ENCODE measurements at places on chromosomes 11 and 22.

DNA sequence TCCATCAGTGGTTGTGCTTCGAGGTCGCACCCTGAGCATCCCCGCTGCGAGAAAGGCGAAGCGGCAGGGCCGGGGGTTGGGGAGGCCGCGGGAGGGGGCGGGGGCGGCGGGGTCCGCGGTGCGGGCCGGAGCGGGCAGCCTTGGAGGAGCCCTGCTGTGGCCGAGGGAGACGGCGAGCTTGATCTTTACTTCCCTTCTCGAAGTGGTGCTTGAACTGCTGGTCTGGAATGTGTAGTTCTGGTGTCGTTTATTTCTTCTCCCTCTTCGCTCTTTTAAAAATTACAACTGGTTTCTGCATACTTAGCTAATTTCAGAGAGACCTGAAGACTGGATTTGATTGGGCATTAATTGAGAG, 1.1 kb downstream of the APLP2 start:
- DNase-seq = peak; percentile 39

- peak; percentile 63 for DNase-seq
These were observed 57.9 kb downstream of the TRIM29 start for GRCh38 chr11:120079750-120080610.

DNA sequence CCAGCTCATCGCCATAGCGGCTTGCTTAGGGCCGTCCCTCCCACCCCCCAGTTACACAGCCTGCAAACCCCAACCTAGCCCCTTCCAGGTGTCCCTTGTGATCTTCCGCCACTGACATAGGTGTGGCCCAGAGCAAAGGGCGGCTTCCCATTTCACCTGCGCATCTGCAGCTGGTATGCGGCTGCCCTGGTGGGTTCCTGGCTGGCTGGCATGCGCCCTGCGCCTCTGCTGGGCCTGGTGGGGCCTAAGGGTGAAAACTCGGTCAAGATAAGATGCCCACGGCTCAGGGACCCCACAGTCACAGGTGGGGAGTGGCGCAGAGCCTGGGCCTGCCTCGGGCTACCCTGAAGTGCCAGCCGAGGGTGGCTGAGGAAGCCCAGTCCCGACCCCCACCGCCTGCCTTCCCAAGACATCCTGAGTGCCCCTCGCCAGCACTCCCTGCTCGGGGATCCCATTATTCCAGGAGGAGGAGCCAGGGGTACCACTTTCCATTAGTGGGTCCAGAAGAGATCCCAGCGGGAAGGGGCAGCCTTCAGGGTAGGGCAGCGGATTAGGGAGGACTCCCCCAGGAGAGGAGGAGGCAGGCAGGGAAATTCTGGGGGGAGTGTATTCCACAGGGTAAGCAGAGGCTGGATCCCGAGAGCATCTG, 36.9 kb upstream of the KCNQ1OT1 start:
- no peak for DNase-seq

GRCh38 chr11:1486054-1486825, at the start of gene MOB2:
MOB2 (minus strand) TSS chr11:1486779; CDS start chr11:1486556, 223 bp downstream.
- DNase-seq = no peak

DNA sequence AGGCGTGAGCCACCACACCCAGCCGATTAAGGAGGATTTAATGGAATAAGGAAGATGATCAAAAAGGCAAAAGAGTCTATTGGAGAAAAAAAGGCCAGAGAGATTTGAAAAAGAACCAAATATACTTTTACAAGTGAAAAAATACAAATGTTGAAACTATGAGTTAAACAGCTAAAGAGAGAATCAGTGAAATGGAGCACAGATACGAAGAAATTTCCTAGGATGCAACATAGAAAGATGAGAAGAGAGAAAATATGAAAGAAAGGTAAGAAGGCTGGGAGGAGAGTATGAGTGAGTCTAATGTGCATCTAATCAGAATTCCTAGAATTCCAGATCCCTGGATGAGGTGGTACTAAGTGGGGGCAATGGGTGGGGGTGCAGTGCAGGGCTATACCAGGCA, 19.4 kb upstream of the CELSR1 start:
- DNase-seq = no peak

DNA sequence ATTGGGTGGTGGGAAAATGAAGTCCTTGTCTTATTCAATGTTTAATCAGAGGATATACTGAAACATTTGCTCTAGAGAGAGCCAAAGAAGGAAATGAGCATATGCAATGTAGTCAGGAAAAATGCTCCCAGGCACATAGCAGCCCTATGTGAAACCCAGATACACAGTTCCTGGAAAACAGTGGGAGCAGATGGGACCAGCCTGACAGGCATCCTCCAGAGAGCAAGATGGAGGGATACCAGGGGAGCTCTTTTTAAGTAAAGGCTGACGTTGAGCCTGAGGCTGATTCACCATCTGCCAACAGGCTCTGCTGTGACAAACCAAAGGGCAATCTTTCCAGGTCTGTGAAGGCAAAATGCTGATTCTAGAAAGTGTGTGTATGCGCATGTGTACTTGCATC, 559.4 kb upstream of the KIRREL3 start:
- DNase-seq = no peak

DNA sequence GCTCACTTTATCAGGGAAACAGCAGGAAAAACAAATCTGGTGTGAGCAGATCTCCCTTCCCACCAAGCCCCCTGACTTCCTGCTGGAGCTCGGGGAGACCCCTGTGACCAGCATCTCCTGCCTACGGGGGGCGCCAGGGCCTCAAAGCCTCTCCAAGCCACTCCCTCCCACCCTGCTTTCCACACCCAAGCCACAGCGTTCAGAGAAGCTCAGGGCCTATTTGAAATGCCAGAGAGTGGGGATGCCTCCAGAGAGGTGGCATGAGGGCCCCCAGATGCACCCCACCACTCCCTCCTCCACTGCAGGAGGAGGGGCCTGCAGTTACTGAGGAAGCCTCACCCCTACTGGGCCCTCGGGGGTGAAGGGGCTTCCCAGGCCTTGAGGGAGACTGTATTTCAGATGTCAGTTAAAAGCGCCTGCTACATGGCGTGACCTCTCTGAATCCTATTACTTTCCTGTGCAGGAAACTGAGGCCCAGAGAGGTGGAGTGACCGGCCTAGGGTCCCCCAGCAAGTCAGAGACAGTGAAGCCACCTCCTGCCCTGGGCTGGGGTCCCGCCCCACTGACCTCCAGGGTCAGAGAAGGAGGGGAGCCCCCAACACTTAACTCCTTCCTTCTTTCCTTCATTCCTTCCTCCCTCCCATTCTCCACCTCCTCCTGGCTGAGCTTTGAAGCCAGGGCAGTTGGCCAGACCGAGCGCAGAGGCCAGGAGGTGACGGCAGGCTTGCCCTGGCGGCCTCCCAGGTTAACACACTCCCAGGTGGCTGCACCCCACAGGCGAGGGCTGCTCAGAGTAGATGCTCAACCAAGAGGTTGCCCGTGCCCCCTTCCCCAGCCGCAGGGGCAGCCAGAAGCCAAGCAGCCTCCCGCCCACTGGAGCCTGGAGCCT, 6.0 kb upstream of the CDKN1C start:
- no peak for DNase-seq

DNA sequence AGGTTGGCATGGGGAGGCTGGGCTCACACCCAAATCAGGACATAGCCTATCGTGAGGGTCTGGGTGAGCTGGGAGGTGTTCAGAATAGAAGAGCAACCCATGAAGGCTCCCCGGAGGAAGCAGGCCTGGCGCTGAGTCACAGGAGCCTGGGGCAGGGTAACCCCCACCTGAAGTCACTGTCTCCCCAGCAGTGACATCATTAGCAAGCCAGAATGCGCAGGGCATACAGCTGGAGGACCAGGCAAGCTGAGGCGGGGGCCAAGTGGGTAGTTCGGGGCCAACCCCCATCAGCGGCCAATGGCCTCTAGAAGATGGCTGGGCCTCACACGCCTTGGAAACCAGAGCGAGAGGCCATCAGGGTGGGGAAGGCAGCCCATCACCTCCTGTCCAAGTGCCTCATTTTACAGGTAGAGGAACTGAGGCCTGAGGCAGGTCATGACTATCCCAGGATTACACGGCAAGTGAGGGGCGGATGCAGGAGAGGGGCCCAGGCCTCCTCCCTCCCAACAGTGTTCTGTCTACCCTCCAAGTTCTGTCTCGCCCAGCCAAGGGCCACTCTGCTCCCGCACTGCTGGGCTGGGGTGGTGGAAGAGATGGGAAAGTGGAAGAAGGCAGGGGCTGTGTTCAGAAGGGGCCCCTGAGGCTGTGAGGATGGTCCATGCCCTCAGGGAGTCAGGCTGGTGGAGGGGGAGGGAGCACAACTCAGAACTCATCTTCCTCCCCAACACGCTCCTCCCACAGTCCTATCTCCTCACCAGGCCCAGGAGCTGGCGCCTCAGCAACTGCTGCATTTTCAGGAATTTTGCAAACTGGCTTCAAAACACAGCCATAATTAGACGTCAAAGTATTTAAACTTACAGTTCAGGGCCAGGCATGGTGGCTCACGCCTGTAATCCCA, 24.6 kb downstream of the RPL3 start:
- DNase-seq = no peak

DNA sequence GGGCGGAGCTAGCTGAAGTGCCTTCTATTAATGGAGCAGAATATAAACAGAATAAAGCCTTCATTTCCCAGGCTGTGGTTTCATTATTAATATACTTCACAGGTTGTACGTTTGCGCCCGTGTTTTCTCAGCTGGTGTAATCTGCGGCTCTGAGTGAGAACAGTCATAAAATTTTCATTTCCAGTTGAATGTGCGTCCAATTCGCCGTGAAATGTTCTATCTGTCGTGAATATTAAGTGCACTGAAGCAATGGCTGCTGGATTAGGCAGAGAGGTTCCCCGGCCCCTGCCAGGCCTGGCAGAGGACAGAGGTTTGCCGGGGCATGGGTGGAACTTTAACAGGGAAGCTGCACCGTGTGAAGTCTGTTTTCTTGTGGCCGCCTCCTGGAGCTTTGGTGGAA, 874.4 kb downstream of the NTM start:
- DNase-seq = no peak

- no peak for DNase-seq
These were observed 9.9 kb downstream of the GTF2H1 start for GRCh38 chr11:18332302-18332701.

DNA sequence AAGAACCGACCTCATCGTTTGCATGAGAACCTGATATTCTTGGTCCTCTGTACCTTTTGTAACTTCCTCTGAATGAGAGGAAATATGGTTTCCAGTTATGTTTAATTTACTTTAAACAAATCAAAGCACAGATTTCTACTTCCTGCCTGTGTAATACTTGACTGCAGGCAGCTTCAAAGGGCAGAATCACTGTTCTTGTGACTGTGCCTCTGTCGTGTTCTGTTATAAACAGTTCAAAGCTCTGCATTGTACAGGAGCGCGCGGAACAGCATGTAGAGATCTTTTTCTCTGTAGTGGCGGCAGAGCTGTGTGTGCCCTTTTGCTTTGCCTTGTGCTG, 73.2 kb upstream of the CLDN5 start:
- DNase-seq = no peak

DNA sequence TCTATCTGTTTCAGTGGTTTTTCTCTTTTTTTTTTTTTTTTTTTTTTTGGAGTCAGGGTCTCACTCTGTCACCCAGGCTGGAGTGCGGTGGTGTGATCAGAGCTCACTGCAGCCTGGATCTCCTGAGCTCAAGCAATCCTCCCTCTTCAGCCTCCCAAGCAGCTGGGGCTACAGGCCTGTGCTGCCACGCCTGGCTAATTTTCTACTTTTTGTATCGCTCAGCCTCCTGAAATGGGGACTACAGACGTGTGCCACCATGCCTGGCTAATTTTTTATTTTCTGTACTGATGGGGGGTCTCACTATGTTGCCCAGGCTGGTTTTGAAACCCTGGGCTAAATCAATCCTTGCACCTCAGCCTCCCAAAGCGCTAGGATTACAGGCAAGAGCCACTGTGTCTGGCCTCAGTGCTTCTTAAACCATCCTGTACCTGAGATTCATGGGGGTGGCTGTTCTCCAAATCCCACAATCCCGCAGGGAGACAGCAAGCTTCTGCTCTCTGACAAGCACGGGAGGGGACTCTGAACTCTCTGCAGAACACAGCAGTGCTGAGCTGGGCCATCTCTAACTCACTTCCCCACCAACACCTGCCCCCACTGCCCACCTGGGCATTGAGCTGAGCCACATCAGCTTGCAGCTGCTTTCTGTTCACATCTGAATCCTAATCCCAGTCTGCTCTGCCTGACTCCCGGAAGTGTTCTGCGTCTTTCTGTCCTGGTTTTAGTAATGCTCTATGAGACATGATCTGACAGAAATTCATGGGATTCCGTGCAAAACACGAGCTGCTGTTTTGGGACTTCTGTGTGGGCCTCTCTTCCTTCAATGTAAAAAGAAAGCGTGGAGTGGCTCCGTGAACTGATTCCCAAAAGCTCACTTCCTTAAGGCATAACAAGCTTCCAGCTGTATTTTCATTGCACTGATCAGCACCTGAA, 400.0 kb downstream of the LARGE1 start:
- DNase-seq = no peak

DNA sequence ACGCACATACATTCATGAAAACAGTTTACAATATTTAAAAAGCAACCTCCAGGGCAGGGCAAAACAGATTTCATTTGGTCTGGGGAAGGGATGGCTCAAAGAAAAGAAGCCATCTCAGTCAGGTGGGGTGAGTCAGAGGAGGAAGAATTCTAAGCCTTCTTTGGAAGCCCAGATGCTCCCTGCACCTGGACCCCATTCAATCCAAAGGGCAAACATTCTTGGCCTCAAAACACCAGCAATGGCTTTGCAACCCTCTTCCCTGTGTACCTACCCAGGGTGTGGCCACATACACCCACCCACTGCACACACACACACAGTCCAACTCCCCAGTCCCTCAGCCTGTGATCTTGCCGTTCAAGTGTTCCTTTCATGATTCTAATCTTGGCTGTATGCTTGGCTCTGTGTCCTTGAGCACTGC, 2.0 kb downstream of the KCNE3 start:
- DNase-seq = no peak

DNA sequence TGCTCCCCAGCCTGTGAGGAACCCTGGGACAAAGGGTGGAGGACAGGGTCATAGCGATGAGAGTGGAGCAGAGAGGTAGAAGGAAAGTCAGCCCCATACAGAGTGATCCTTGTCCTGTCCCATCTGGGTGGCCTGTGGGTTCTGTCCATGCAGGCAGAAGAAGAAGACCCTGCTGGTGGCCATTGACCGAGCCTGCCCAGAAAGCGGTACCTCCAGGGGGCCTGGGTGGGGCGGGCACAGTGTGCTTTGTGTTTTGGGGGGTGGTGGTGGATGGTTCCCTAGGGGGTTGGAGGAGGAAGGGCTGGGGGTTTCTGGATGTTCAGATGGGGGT, 7.9 kb downstream of the SIDT2 start:
- no peak for DNase-seq

- DNase-seq = peak; percentile 14
These were observed 7.9 kb upstream of the SLN start for GRCh38 chr11:107719557-107720302.

- DNase-seq = peak; percentile 31
These were observed 37.6 kb downstream of the ZNF195 start for GRCh38 chr11:3341298-3341697.

- DNase-seq = no peak
These were observed 84.2 kb downstream of the CTTN start for GRCh38 chr11:70482529-70482917.

Data from GM03348 (cell line).